ENCODE measurements at places on chromosomes 2 and 18.

GRCh38 chr2:230757476-230757875 lies 44.8 kb downstream of the CAB39 start:
- DNase-seq: no peak

- DNase-seq: no peak
These were observed 297.3 kb downstream of the ETAA1 start for GRCh38 chr2:67694445-67694844.

DNA sequence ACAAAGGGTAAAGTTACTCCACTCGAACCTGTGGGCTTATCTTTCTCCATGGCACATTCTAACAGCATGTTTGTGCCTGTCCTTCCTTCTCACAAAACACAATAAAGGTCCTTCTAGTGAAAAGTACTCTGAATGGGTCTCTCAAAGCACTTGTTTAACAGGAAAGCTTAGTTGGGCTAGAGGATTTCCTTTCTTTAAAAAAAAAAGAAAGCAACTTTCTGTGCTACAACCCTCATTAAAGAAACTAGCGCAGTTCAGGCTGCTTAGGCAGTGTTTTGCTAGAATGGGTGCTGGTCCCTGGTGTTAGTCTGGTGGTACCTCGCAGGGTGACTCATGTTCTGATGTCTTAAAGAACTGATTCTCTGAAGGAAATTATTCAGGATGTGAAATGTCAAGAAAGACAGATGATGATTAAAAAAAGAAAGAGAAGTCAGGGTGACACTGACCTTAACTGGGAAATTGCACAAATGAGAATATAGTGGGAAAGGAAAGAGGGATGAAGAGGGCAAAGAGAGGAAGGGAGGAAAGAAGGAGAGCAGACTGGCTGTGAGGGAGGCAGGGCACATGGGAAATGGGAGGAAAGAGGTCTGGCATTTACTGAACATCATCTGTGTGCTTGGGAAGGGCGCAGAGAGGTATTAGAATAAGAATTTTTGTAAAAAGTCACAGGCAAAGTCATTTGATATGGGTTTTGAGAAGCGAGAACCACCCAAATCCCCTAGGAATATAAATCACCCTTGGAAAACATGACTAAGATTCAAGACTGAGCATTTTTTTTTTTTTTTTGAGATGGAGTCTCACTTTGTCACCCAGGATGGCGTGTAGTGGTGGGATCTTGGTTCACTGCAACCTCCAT lies 74.9 kb downstream of the ATP8B1 start:
- no peak for DNase-seq

DNA sequence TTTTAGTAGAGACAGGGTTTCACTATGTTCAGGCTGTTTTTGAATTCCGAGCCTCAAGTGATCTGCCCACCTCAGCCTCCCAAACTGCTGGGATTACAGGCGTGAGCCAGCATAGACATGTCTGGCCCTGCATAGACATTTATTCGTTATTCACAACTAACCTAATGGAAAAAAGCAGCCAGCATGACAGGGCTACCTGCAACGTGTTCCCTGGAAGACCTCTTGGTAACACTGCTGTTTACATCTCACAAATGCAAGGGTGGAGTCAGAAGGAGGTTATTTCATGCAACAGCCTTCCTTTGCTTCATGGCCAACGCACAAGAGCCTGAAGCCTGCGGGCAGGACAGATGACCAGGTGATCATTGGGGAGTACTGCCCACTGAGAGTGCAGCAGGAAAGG lies 9.2 kb downstream of the SERPINE2 start:
- no peak for DNase-seq

GRCh38 chr2:11031876-11032275 lies 120.1 kb downstream of the KCNF1 start:
- DNase-seq: no peak

DNA sequence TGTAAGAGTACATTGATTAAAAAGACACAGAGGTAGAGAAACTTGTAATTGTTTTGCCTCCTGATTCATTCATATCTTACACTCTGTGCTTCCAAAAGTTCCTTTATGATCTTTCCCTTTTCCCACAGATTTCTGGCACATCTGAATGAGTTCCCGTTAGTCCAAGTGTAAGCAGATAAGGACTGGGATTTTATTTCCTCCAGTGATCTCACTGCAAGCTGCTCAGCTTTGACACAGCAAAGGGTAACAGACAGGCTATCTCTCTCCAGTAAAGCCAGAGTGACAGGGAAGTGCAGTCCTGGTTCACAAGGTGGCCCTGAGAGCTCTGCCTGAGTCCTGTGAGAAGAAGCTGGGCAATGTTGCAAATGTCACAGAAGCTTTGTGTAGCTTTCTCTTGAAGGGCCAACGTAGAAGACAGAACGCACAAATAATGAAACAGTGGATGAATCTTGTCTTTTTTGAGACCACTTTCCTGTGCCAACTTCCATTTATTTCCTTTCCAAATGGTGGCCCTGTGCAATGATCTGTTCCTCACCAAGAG lies 32.5 kb upstream of the KCNE4 start:
- no peak for DNase-seq

GRCh38 chr2:16429431-16430145 lies 236.0 kb downstream of the CYRIA start:
- no peak for DNase-seq

GRCh38 chr18:9517869-9518268 lies 42.6 kb downstream of the RALBP1 start:
- no peak for DNase-seq

GRCh38 chr18:42914476-42914875 lies 201.0 kb downstream of the RIT2 start:
- DNase-seq: no peak

DNA sequence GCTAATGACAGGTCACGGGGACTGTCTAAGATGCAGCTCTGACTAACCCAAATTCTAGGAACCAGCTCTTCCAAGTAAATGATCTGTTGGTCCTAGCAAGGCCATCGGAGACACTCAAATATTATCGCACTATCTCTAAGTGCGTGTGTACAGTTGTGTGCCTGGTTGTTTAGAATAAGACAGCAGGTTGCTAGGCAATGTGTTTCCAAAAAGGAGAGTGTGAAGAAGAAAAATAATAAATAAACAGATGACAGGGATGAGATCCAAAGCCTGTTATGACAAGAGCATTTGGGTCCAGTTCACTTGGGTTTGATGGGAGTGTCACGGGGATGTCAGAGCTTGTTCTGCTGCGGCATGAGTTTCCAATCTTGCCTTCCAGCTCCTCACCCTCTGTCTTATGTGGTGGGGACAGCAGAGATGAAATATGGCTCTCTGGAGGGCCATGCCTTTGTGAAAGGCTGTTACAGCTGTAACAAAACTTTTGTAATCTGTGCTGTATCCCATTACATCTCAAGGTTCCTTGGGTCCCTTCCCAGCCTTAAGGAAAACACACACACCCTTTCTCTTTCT lies 127.5 kb upstream of the TNP1 start:
- no peak for DNase-seq

- DNase-seq: no peak
These were observed 6.0 kb downstream of the LHCGR start for GRCh38 chr2:48749291-48750127.

- no peak for DNase-seq
These were observed 10.7 kb downstream of the SPTBN1 start for GRCh38 chr2:54466870-54467269.

- DNase-seq: no peak
These were observed 74.5 kb downstream of the TWIST2 start for GRCh38 chr2:238922435-238922834.

- no peak for DNase-seq
These were observed 115.7 kb downstream of the MSH2 start for GRCh38 chr2:47518497-47519146.

GRCh38 chr2:45822272-45822630 lies 170.8 kb downstream of the PRKCE start:
- DNase-seq: no peak

GRCh38 chr2:222854773-222855700 lies 5.8 kb upstream of the ACSL3 start:
- no peak for DNase-seq

DNA sequence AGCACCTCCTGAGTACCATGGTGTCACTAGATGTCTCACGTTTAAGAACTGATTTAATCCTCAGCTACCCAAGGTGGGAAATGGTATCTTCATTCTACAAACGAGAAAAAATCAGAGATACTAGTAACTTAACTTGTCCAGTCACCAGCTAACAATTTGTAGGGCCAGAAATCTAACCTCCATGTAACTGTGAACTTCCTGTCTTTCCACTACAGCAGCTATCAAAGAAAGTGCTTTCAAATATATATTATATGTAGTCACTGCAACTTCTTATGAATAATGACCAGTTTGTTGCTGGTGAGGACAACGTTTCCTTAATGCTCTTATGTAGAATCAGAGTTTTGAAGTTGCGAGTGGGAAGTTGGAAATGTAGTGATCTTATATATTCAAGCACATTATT lies 1.9 kb downstream of the REV1 start:
- no peak for DNase-seq

DNA sequence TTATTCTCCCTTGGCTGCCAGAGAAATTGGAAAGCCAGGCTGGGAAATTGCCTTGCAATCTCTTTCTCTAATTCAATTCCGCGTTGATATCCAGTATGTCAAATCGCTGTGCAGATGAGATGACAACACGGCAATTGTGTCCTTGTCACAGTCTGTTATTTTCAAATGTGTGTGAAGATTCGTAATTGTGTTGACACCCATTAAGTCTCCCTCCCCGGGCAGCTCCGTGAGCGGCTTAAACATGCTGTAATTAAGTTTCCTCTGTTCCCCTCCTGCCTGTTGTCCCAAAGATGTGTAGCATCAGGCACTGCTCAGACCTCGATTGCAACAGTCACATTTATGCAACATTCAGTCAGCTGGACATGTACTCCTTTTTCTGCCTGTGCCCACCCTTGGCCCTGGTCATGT lies 209.5 kb downstream of the LPIN1 start:
- no peak for DNase-seq

DNA sequence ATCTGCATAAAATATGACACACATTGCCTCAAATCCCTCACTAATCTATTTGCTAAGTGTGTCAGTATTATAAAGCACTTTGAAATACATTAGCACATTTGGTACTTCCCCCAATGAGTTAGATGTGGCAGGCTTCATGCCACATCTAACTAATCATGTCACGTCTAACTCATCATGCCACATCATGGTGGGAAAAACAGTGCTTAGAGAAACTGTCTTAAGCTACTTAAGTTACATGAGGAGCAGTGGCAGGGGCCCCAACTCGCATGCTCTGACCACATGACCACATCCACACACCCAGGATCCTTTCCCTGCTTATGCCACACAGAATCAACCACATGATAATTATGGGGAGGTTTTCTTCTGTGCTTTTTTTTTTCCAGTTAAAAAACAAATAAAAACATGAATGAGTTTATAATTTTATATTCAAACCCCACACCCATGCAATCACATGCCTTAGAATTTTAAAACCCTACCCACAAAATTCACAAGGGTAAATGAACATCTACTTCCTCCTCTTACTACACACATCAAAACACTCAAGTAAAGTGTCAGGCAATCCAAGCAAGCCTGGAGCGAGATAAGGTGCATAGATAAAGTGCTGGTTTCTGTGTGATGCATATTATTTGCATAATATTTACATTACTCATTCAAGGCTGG lies 1.6 kb downstream of the ABCA12 start:
- no peak for DNase-seq

GRCh38 chr2:120901201-120901600 lies 165.5 kb downstream of the GLI2 start:
- no peak for DNase-seq

GRCh38 chr2:156182132-156182531 lies 150.4 kb downstream of the NR4A2 start:
- DNase-seq: no peak

GRCh38 chr2:191789796-191790195 lies 57.1 kb downstream of the CAVIN2 start:
- DNase-seq: no peak

DNA sequence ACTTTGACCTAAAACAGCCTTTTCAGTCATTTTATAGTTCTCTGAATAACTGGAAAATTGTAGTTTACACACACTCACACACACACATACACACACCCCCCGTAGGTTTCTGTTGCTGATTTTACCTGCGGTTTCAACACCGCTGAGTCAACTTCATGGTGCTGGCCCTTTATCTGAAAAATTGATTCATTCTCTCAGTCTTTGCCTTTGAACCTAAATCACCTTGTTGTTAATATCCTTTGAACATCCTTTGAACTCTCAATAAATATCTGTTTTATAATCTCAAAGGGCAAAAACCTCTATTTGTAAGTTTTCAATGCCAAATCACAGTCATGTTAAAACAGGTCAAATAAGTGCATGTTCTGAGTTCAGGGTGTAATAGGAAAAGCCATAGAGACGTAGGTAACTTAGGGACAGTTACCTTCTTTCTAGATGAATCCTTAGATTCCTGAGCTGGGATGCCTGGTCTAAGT lies 109.0 kb upstream of the BZW1 start:
- peak; percentile 70 for DNase-seq

GRCh38 chr2:188898261-188898660 lies 75.9 kb upstream of the COL3A1 start:
- no peak for DNase-seq

GRCh38 chr2:43078781-43079755 lies 147.3 kb downstream of the ZFP36L2 start:
- no peak for DNase-seq

- no peak for DNase-seq
These were observed 218.8 kb downstream of the DYSF start for GRCh38 chr2:71671895-71672825.

GRCh38 chr2:232981356-232981755 lies 31.7 kb downstream of the NGEF start:
- no peak for DNase-seq

GRCh38 chr2:226652369-226652768 lies 147.3 kb downstream of the IRS1 start:
- no peak for DNase-seq

DNA sequence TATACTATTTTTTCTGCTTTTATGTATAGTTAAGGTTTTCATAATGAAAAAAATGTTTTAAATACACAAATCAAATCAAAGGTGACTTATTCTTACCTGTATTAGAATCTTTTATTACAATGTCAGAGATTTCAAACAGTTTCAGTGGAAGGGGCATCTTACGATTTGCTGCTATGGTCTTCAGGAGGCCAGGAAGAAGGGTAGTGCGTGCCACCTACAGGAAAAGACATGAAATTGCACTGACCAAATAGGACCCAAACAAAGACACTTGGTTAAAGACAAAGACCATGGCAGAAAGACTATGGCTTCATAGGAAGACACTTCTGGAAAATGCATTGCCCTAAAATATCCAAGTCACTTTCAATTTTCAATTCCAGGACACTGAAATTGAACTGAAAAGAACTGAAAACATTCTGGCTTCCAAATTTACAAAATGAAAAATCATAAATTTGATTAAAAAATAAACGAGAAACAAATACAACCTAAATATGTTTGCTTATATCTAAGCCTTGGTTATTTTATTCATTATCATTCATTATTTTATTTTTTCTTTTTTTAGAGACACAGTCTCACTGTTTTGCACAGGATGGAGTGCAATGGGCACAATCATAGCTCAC lies 42.1 kb downstream of the FARSB start:
- no peak for DNase-seq

- DNase-seq: no peak
These were observed 123.3 kb upstream of the SH3BP4 start for GRCh38 chr2:234828382-234829073.

GRCh38 chr18:68399721-68400120 lies 315.2 kb downstream of the TMX3 start:
- no peak for DNase-seq

GRCh38 chr2:144995482-144995881 lies 475.6 kb upstream of the ZEB2 start:
- no peak for DNase-seq
